ENCODE measurements at places on chromosomes 5 and 9.

DNA sequence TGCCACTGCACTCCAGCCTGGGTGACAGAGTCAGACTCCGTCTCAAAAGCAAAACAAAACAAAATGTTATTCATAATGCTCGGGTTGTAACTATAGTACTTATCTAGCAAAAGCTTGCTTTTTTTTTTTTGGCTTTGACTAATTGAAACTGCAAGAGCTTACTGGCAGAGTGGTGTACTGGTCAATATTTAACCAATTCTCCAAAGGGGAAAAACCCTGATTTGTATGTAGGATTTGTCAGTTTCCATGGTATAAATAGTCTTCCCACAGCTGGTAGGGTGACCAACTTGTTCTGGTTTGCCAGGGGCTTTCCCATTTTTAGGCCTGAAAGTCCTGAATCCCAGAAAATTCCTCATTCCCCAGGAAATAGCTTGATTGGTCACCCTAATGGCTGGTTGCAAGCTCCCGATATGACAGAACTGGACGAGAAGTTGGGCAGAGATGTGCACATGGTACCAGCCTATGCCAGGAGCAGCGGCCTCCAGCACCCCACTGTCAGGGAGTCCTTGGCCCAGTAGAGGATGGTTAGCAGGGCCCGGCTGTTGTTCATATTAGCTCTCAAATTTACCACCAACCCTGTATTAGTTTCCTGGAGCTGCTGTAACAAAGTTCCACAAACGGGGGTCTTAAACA is 58.0 kb downstream of the FXN start:
- no peak for DNase-seq

DNA sequence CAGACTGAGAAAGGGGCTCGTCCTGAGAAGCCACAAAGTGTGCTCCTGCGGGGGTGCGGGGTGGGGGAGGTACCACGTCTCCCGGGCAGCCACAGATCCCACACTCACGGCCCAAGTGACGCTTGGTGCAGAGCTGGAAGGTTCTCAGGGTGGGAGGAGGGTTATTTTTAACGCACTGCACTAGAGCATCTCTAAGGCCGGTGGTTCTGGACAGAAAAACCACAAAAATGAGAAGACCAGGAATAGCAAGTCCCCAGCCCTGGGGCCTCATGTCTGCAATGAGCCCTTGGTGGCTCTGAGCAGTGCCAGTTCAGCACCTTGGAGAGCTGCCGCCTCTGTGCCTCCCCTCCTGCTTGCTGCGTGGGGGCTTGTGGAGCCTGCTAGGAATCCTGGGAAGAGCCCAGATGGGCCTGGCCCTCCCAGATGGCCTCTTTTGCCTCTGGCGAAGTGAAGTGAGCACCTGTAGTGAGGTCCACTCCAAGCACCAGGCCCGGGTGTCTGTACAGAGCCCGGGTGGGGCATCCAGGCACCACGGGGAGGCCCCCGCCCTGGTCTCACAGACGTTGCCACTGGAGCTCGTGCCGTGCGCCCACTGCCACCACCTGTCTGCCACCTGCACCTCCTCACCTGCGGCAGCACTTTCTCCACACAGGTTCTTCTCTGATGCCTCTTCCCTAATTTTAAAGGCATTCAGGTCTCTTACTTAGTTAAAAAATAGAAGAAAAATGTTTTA is 48.9 kb upstream of the CACNA1B start:
- DNase-seq, result no peak

GRCh38 chr9:37619806-37620205 is 27.4 kb upstream of the TOMM5 start:
- no peak for DNase-seq

- DNase-seq, result no peak
These were observed 87.4 kb downstream of the CAMSAP1 start for GRCh38 chr9:135819905-135820304.

DNA sequence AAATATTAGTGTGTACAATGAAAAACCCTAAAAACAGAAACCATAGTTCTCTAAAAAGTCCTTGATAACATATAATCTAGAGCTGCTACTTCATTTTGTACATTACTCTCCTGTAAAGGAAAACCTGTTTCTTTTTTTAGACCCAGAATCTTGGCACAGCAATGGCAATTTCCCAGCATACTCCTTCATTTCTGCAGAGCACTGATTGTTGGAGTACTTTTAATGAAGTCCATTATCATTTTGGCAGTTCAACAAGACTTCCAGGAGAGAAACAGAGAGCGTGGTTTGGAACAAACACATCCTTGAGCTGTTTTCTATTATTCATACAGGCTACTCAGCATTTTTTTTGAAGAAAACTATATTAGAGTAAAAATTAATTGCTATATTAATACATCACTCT is 22.7 kb upstream of the MROH2B start:
- DNase-seq, result no peak

GRCh38 chr5:42351956-42352355 is 71.3 kb upstream of the GHR start:
- no peak for DNase-seq

DNA sequence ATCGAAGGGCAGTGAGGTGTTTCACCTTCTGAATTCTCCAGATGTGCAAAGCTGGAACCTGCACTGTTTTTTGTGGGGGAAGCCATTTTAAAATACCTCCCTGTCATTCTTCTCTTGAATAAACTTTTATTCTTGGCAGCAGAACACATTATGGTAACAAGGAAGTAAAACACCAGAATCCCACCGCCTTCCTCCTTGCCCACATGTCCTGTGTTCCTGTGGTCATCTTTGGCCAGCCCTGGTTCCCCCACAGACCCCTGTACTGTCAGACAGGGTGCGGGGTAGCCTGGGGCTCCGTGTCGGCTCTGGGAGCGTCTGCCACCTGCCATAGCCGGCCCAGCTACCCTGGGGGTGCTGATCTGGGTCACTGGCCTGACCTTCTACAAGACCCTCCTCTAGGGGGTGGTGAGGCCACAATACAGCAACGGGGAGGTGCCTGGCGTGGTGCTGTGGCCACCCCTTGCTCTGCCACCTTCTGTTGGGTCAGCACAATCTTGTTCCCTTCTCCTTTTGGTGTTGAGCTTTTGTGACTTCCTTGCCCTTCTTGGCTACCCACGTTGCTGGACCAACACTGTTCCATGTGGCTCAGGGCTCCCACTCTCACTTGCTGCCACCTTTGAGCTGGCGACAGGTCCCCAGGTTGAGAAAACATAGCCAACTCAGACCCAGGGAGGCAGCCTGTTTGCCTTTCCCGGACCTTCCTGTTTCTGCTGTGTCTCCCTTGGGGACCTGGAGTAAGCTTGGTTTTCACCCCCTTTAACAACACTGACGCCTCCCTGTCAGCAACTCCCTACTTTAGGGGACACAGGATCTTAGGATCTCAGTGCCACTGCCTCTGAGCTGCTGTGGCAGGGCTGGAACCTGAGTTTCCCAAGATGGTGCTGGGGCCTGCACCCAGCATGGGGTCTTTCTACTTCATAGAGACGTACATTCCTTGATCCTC is 4.8 kb downstream of the WNK2 start:
- no peak for DNase-seq

DNA sequence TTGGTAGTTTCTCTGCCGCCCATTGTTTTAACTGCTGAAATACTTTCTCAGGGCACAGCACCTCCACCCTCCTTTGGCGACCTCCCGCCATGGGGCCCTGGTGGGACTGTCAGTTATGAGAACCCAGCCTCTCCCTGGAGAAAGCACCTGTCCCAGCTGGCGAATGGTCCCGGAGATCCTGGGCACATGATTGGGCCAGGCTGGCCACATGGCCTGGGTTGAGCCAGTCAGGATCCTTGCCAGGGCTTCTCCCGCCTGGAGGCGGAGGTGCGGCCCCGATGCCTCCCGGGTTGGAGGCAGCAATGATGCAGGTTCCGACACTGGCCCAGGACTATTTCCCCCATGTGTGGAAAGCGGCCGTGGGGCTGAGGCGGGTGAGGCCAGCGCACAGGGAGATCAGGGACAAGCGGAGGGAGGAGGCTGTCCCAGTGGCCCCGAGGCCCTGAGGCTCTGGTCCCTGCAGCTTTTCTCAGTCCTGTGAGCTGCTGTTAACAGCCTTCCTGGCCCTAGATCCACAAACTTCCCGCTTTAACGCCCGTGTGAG is 13.6 kb downstream of the UNC5A start:
- DNase-seq, result no peak

GRCh38 chr5:86917117-86917579 is 299.4 kb downstream of the COX7C start:
- DNase-seq, result no peak

GRCh38 chr9:129482521-129483414 is 138.1 kb downstream of the C9orf50 start:
- DNase-seq, result peak; percentile 69

- DNase-seq, result no peak
These were observed 30.2 kb downstream of the EFNA5 start for GRCh38 chr5:107640568-107640967.

GRCh38 chr5:82150559-82150958 is 127.6 kb downstream of the RPS23 start:
- DNase-seq, result peak; percentile 14

DNA sequence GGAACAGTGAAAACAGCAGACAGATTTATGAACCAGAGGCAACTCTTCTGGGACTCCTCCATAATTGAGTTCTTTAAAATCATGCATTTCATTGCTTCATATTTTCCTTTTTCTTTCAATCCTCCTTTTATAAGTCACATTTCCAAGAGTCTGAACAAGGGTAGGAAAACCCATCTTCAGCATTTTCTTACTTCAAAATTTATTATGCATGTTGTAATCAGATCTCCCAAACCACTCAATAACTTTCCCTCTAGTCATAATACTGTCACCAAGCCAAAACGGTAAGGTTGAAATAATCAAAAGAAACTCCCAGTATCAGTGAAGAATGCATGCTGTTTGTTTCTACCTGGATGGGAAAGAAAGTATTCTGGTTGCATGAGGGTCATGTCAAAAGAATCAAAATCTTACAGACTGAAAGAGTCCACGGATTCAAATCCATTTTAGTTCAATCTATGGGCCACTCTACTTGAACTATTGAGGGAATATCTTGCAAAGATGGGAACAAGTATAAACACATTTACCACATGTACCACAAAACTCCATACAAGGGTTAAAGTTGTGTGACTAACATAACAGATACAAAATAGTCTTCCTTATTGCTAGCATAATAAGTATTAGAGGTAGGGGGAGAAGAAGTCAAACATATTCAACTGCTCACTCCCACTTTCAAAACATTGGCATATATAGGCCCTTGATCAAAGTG is 797.3 kb downstream of the MAT2B start:
- DNase-seq, result no peak

GRCh38 chr5:90399251-90399650 is 10.3 kb downstream of the CETN3 start:
- DNase-seq, result no peak

DNA sequence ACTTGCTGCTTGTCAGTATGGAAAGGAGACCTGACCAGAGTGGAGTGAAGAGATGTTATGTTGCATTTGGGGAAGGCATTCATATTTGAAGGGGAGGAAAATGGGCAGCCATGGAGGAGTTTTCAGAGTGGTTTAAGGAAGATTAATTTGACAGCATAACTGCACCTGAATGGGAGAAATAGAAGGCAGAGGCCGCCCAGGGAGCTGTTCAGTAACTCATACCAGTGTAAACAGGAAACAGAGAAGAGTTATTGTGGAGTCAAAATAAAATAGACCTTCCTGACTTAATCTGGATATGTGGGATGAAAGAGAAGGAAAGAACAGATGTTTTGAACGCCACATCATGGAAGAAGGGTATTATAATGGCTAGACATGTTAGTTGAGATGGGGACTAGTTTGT is 13.4 kb downstream of the SLC44A1 start:
- no peak for DNase-seq

DNA sequence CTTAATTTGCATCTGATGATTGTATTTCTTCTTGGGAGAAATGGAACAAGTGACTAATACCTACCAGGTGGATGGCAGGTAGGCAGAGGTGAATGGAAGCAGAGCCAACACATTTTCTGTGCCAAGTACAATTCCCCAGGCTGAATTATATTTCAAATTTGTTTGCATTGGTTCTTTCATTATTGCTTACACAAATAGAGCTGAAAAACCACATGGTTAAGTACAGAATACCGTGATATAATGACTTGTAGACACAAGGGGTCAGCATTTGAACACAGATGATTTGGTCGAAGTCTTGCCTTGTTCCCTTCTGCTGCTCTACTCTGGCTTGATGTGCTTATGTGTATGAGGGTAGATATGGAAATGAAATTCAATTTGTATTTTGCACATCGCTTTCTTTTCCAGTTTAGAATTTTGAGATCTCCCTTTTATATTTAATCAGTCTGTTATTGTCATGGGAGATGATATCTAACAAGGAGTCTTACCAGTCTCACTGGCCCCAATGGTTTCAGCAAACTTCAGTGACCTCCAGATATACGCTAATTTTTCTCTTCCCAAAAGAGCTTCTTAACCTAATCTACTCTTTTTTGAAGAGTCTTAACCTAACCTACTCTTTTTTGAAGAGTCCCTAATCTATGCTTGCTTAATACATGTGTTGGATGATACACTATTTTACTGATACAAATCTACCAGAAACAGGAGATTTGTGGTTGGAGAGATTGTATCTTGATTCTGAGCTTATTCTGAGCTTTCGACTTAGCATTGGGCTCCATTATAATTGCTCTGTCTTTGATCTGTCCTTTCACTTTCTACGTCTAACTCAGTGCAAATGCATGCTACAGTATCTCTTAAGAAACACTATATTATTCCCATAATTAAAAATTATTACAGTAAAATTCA is 88.1 kb downstream of the PCSK1 start:
- no peak for DNase-seq

GRCh38 chr9:135711391-135711790 is 9.4 kb downstream of the KCNT1 start:
- no peak for DNase-seq

DNA sequence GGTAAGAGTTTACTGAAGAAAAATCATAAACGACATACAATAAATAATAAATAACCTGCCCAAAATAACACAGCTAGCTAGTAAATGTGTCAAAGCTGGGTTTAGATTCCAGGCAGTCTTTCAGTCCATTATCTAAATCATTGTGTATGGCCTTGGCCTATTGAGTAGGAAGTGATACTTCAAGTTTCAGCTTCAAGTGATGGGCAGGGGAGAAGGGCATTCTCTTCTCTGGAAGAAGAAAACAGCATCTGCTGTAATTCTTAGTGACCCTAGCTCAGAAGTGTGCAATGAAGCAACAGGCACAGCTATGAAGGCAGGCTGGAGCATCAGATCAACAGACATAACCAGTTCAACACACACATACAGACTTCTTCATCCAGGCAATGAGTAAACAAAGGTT is 42.5 kb downstream of the FNIP1 start:
- DNase-seq, result no peak

DNA sequence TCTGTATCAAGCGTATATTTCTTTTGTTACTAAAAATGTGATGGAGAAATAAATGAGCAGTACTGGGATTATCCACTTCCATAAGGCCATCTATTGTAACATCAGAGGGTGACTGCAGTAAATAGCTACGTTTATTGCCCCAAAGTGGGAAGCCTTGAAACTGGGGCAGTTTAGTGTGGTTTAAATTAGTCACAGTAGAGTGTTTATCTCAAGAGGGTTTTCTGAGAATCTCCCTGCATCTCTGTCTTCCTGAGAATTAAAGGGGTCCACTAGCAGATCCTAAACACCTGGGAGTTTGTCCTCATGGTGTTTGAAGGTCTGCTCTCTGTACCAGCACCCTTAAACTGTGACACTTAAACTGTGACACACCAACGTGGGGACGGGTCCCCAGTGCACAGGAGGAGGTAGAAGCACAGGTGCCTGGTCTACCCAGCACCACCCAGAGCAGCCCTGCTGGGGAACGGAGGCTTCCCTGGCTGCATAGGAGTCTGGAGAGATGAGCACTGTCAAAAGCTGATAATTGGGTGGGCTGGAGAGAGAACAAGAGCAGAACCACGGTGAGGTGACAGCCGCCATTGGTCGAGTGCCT is 25.2 kb downstream of the PRRC2B start:
- DNase-seq, result no peak
